ENCODE measurements at places on chromosomes 5 and 9.

GRCh38 chr9:70753311-70753710 lies 338.9 kb upstream of the KLF9 start:
- DNase-seq: no peak

DNA sequence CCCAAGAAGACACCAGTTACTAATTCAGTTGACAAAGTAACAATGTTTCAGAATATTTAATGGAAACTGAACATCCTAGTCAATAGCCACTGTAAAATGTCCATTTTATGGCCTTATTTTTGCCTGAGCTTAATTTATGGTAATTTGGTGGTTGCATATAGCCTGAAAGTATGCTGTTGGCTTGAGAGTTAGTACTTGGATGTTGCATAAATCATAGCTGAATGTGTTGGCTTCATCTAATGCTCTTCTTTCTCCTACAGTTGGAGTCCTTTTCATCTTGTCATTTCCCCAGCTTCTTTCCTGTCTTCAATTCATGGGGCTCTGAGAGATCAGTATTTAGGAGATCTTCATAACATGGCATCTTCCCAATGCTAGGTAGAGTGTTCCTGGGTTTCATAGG lies 164.6 kb downstream of the MAT2B start:
- no peak for DNase-seq

- no peak for DNase-seq
These were observed 512.7 kb upstream of the BRINP1 start for GRCh38 chr9:119881898-119882297.

- no peak for DNase-seq
These were observed 29.0 kb downstream of the PDE6A start for GRCh38 chr5:149915392-149916260.

GRCh38 chr5:5586721-5587120 lies 164.2 kb downstream of the ICE1 start:
- no peak for DNase-seq

DNA sequence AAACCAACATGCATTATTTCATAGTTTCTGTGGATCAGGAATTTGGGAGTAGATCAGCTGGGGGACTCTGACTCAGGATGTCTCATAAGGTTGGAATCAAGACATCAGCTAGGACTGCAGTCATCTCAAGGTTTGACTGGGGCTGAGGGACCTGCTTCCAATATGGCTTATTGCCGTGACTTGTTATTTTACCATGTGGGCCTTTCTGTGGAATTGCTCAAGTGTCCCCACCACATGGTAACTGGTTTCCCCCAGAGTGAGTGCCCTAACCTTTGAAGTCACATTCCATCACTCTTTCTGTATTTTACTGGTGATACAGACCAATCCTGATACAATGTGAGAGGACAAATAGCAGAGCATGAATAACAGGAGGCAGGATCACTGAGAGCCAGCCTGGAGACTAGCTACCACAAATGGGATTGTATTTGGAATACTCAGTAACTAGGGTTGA lies 70.2 kb upstream of the ELL2 start:
- DNase-seq: no peak

DNA sequence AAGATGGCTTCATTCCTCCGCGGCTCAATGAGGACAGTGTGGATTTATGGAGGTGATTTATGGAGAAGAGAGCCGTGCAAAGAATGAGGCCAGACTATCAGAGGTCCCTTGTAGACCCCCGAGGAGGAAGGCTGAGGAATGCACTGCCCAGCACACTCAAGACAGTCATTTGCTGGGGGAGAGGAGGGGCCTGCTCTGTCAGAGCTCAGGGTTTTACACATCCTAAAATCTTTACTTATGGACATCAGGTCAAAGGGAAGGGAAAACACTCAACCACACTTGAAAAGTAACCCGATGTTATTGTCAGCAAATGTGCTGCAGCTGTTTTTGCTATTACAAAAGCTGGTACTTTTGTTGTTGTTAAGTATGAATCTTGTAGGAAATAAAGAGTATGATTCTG lies 289.5 kb downstream of the SLIT3 start:
- DNase-seq: no peak

DNA sequence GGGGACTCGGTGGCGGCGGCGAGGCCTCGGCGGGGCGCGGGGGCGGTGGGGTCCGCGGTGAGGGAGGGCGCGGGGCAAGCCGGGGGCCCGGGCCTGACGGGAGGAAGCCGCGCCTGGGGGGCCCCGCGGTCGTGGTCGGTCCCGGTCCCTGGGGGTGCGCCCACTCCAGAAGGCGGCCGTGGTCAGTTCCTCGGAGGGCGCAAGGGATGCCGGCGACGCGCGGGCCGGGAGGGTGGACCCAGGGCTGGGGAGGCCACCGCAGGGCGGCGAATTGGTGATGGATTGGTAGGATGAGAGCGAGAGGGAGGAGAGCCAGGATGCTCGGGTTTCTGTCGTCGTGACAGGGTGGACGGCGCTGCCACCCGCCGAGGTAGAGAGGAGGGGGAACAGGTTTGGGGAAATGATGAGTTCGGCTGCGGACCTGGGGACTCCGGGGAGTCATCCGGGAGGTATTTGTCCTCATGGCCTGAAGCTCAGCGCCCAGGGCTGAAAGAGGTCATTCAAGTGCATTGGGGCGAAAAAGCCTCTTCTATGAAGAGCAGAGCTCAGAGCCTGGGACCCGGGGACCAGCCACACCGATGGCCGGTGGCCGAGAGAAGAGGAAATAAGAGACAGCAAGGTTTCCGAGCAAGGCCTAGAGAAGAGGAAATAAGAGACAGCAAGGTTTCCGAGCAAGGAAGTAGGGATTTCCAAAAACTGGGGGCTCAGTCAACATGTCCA lies 557 bp downstream of the GNG10 start:
- DNase-seq: peak; percentile 5

DNA sequence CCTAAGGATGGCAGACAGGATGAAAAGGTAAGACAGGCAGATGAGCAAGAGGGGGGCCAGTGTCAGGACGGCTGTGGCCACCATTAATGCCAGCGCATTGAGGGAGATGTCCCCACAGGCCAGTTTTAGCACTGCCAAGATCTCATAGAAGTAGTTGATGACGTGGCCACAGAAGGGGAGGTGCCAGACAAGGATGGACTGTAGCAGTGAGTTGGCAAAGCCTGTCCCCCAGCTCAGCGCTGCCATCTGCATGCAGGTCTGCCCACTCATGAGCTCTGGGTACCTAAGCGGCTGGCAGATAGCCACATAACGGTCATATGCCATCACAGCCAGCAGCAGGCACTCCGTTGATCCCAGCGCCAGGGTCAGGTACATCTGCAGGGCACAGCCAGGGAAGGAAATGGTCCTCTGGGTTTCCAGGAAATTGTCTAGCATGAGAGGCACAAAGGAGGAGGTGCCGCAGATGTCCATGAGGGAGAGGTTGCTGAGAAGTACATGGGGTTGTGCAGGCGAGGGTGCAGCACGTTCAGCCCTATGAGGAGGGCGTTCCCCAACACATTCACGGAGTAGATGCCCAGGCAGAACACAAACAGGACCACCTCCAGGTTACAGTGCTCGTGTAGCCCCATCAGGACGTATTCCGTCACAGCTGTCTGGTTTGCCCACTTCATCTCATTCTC lies 10.8 kb downstream of the OR13J1 start:
- no peak for DNase-seq

Data from cortex of kidney (tissue), 1 donor.